NCI-H1694 (cell line): ENCODE measurements at places on chromosomes 11 and 22.

DNA sequence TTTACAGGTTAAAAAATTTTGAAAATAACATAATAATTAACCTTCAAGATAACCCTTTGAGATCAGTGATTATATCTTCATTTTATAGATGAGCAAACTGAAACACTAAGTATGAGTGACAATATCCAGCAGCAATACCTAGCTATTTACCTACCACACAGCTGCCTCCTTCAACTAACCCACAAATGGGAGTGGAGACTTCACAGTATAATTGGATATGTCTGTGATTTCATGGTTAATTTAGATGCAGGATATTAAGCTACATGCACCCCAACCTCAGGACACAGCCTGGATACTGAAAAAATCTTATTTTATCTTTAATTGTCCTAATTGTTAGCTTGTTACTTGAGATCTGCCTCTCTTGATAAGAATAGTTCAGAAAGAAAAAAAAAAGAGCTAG is 297.2 kb upstream of the ANO5 start:
- no peak for DNase-seq

GRCh38 chr11:126061707-126062678 is 673 bp downstream of the CDON start:
- DNase-seq = peak; percentile 3

- DNase-seq = no peak
These were observed 82.3 kb downstream of the C11orf91 start for GRCh38 chr11:33618351-33618710.

DNA sequence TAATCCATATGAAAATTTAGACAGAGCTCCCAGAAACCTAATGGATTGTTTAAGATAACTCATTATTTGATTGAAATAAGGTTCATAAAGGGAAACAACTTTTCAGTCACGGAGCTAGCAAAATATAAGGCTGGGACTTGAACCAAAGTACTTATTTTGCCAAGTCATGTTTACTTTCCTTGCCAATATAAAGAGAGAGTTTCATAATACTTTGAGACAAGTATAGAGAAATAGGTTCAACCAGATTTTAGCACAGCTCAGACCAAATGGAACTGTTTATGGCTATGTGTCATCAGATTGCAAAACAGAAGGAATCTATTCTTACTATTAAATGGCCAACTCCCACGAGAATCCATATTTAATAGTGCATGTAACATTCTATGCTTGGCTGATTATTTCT is 1517.5 kb upstream of the TENM4 start:
- DNase-seq = no peak

- no peak for DNase-seq
These were observed 130.7 kb downstream of the MN1 start for GRCh38 chr22:27670701-27671412.

DNA sequence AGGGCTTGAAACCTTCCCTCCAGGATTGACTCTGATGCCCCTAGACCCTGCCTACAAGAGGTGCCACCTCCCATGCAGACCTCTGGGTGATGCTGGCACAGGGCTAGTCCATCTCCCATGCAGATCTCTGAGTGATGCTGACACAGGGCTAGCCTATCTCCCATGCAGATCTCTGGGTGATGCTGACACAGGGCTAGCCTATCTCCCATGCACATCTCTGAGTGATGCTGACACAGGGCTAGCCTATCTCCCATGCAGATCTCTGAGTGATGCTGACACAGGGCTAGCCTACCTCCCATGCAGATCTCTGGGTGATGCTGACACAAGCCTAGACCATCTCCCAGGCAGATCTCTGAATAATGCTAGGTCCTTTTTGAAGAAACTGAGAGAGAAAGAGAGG is 321.7 kb downstream of the NTM start:
- no peak for DNase-seq

DNA sequence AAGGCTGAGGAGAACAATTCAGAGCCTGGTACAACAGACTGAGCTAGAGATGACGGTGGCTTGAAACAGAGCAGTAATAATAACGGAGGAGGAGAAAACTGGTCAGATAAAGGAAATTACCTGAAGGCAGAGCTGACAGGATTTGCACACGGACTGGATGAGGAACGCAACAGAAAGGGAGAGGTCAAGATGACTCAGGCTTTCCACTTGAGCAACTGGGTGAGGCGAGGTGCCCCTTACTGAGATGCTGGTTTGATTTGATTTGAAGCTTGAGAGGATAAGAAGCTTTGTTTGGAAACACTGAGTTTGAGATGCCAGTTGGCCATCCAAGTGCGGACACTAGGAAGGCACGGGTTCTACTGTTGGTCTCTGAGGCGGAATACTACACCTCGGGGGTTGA is 35.4 kb upstream of the NRIP3 start:
- no peak for DNase-seq

DNA sequence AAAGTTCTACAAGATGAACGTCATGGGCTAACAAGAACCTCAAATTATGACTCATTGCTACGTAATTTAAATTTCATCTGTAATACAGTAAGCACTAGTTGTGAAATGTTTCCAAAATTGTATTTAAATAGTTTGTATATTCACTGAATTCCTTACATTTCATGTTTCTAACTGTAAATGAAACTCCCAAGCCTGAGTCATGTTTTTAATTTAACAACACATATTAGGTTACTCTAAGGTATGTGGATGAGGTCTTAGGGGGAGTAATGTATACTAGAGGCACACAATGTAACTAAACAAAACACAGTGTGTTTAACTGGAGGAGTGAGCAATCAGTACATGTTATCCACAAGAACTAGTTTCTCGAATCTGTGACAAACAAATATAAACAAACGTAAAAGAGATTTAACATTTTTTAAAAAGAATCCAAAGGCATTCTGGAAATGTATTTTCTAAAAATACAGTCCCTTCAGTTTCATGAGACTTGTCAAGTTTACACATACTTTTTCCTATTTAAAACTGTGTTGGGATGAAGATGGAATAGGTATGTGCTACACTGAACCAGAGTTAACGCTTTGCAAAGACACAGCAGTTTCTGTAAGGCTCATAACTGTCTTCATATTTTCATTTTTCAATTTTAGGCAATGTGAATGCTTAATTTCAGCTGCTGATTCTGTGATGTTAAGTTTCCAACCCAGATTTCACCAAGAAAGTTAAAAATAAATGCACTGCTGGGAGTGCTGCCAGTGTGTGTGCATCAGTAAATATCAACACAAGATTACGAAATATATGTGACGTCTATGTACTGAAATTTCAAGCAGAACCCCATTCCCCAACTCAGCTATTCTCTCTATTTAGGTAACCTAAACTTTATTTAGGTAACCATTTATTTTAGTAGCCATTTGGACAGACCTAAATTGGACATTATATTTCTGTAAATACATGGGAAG is 52.6 kb downstream of the PITPNB start:
- DNase-seq = no peak

DNA sequence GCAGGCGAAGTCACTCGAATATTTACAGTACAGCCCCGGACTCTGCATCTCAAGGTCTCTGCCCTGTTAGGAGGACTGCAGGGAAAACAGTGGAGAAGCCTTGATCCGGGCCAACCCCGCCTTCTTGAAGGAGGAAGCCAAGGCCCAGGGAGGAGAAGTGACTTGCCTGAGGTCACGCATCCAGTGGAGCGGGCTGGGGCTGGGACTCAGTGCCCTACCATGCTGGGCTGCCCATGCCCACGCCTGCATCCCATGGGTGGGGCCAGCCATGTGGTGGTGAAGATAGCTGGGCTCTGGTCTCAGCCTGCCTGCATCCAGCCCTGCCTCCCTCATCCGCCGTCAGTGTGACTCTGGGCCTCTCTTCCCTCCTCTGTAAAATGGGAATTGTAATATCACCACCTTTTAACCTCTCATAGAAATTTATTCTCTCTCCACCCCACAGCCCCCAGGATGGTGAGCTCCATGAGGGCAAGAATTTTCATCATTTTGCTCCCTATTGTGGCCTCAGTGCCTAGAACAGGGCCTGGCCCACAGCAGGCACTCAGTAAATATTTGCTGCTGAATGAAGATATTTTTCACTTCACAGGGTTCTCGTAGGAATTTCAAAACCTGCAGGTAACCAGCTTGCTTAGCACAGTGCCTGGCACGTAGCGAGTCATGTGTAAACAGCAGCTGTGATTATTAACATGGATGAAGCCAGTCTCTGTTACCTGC is 57.3 kb downstream of the OTOG start:
- no peak for DNase-seq

GRCh38 chr11:41414771-41415440 is 44.5 kb downstream of the LRRC4C start:
- DNase-seq = no peak

GRCh38 chr11:9266132-9266736 is 1.1 kb upstream of the DENND5A start:
- DNase-seq = no peak

DNA sequence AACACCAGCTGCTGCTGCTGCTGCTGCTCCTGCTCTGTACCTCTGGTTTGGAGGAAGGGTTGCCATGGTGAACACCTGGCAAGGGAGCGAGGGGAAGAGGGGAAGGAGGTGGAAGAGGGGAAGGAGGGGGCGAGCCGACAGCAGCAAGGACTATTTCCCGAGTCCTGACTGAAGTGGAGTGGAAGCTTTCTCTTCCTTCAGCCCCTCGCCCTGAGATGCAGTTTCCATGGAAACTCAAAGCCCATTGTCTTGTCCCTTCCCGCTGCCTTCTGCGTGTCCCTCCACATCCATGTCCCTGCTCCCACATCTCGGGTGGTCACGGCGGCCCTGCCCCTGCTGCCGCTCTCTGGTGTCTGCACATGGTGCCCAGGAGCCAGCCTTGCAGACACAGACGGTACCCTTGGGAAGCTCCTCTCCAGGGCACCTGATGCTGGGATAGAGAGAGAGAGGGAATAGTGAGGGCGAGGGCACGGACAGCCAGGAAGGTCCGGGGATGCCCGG is 28.6 kb downstream of the FAM83F start:
- no peak for DNase-seq

DNA sequence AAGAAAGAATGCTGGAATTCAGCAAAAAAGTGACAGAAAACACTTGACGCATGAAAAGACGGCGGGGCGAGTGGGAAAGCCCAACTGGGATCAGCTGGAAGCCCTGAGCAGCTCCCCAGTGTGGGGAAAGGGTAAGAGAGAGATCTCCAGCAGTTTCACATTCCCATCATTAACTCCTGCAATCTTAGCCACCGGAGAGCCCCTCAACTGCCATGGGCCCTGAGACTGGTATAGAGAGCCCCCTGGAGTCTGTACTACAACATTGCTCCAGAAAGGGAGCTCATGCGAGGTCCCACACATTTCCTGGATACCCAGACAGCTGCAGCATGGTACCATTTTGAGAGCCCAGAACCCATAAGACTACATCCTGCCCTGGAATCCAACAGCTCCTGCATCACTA is 31.1 kb downstream of the MRGPRX4 start:
- no peak for DNase-seq

- DNase-seq = no peak
These were observed 16.6 kb downstream of the ARAP1 start for GRCh38 chr11:72735495-72736027.

GRCh38 chr22:17954200-17954859 is 70.0 kb downstream of the MICAL3 start:
- DNase-seq = no peak

GRCh38 chr11:107203656-107204055 is 185.4 kb upstream of the GUCY1A2 start:
- no peak for DNase-seq

DNA sequence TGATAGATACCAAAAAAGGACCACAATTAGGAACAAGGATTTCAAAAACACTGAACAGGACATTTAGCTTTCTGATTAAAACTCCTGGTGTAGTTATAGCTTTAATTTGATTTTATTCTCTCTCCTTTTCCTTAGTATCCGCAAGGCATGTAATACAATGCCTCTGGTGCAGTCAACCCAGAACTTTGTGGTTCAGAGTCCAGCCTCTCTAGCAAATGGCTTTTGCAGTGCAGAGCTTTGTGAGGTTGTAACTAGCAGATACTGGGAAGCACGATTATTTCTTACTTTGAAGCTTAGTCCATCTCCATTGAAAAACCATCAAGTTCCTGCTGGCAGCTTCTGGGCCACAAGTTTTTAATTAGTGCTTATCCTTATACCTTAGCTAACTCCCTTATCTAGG is 79.8 kb downstream of the GRIA4 start:
- DNase-seq = no peak

GRCh38 chr11:22624742-22625447 is 728 bp downstream of the FANCF start:
- DNase-seq = peak; percentile 55

DNA sequence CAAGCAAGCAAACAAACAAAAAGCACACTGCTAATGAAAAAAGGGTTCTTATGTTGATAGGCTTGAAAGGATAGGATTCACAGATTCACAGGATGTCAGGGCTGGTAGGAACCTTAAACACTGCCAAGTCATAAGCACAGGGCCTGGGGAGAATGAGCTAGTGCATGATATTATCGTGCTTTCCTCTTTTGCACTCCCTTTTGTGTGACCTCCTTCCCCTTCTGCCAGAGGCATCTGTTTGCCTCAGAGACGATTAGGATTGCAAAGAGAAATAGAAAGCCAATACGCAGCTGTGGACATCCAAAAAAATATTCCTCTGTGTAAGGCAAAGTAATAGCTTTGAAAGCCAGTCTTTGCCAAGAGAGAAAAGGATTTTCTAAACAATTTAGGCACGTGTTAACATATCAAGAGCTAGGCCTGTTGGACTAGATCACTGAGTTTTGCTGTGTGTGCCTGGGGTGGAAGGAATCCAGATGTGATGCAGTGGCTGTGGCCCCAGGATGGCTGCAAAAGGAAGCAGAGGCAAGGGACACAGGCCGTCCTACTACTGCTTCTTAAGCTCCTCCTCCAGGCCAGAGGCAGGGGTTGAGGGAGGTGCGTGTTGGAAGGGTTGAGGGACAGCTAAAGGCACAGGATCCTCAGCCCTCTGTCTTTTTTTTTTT is 30.6 kb downstream of the MCHR1 start:
- DNase-seq = peak; percentile 68

DNA sequence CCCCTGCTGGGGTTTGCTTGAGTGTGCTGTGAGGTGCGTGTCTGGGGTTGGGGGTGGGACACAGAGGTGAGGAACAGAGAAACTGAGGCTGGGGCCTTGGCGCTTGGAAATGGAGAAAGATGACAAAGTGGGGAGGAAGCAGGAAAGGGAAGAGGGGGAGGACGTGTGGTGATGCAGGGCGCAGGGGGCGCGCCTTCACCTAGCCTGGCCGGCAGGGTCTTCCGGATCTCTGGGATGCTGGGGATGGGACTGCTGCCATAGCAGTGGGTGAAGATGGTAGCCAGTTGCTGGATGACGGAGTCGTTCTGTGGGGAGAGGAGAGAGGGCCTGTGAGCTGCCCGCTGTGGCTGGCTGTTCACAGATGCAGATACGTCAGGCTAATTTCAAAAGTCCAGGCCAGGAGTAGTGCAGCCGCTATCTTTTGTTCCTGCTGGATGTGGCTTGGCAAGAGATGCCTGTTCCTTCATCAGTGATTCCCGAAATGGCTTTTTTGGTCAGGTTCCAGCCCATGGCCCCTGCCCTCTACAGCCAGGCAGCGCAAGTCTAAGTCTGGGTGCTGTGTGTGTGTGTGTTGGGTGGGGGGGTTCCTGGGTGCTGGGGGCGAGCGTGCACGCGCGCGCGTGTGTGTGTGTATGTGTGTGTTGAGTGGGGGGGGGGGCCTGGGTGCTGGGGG is 54.8 kb downstream of the NAT10 start:
- no peak for DNase-seq

GRCh38 chr11:11789735-11790369 is 51.9 kb upstream of the USP47 start:
- DNase-seq = no peak

- no peak for DNase-seq
These were observed 38.4 kb upstream of the RTL6 start for GRCh38 chr22:44536411-44536810.
